MM.1S (cell line): ENCODE measurements at places on chromosomes 16 and 17.
A peak's percentile ranks its signal among the peaks of the same experiment; 100 is the strongest.

DNA sequence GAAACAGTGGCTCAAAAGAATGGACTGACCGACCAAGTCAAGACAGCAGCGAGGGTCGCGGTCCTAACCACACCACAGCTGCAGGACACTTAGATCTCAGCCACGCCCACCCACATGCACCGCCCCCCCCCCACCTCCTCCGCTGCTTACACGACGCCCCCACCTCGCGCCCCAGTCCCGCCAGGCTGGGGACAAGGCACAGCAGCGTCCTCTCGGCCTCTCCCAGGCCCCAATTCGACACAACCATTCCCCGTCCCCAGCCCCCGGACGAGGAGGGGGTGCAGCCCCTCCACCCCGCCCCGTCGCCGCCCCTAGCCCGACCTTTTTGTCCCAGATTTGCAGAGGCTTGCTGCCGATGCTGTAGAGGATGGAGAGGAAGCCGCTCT lies 477 bp downstream of the CFAP20 start:
- DNase-seq: peak; percentile 44

- DNase-seq: peak; percentile 42
Measured at GRCh38 chr17:56478836-56479447, 114.6 kb upstream of the NOG start.

- no peak for DNase-seq
Measured at GRCh38 chr17:17722081-17722905, 41.0 kb downstream of the RAI1 start.

- no peak for DNase-seq
Measured at GRCh38 chr17:43418441-43419374, 19.9 kb downstream of the ARL4D start.

DNA sequence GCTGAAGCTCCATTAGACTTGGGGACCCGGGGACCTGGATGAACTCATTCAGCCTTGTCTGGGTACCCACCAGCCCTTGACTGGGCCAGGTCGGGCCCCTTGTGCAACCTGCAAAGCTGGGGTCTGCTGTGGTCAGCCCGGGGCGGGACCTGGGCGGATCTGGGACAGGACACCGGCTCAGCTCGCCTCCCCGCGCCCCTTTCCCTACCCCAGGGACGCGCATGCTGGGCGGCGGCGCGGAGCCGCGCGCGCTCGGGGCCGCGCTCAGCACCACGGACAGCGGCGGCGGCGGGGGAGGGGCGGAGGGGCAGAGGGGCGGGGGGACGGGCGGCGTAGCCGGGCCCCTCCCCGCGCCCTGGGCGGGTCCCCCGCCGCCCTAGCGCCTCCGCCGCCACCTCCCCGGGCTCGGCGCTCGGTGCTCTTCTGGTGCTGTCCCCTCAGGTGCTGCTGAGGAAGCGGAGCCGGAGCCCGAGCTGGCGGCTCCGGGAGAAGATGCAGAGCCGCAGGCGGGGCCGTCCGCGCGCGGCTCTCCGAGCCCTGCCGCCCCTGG lies 7.4 kb downstream of the ACD start:
- DNase-seq: no peak

DNA sequence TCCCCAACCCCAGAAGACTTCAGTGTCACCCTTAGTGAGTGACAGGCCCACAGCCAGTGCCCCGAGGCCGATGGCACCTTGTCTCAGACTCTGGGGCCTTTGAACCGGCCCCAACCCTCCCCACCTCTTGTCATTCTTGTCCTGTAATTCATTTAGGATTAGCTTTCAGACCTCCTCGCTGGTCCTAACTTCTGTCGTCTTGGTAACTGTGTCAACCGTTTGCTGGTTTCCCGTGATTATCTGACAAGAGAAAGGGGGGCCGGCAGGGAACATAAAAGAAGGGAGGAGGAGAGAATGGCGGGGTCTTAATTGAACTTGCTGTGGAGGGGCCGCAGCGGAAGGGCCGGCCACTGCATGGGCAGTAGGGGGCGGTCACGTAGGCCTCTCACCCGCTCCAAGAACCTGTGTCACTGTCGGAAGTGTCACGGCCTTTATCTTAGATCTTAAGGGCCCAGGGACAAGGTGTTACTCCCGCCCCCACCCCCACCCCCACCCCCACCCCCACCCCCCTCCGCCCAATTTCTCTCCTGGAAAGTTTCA lies 46.5 kb upstream of the GSE1 start:
- no peak for DNase-seq

DNA sequence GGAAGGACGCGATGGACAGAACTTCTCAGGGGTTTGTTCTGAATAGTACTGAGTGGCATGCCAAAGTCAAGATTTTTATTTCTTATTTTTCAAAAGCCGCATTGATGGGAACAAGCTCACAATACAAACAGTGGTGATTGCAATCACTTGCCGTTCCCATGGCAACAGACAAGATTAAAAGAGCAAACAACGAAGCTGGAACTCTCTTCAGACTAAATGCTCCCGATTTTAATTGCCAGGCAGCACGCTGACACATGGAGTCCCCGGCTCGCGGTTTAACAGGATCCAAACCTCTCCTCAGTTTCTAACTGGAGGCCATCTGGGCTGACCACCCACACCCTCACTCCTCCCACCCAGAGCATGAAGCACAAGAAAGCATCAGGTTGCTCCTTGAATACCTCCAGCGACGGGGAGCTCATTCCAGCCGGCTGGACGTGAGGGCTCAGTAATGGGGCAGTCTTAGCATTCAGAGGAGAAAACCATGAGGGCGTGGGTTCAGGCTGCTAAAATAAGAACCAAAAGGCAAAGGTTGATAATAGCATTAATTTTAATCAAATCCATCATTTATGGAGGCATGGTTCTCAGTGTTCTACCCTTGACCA lies 41.5 kb downstream of the AIPL1 start:
- no peak for DNase-seq

GRCh38 chr16:77308163-77308561 lies 109.0 kb downstream of the SYCE1L start:
- DNase-seq: no peak

DNA sequence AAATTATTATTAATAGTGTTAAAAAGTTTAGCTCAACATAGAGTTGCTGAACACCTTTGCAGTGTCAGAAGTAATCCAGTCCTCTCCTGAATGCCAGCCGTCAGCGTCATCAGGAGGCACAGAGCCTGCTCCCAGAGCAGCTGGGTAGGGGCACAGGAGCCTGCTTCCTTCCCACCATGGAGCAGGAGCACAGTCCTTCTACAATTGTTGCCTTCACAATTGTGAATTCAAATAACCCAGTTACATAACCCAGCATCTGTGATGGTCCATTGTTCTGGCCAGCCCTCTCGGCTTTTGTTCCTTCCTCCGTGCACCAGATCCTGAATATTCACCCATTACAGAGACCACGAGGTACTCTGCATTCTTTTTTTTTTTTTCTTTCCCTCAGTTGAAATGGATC lies 393.9 kb upstream of the MAF start:
- no peak for DNase-seq

DNA sequence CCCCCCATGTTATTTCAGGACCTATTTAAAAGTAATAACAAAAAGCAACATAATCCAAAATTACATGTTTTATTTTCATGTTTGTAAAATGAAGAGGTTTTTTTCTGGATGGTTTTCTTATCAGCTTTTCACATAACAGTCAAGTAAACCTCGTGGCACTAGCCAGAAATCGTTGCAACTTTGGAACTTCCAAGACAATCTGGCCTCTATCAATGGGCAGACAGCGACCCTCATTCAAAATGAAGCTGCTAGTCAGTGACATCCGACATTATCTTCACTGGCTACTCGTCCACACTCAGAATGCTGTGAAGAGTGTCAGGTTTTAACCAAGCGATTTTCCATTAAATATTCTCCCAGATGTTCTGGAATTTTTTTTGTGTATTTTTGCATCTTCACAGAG lies 22.7 kb downstream of the ZNF652 start:
- DNase-seq: no peak

GRCh38 chr17:73744411-73744810 lies 100.2 kb upstream of the SDK2 start:
- no peak for DNase-seq

- peak; percentile 100 for DNase-seq
Measured at GRCh38 chr16:30429678-30430427, at the start of gene DCTPP1. Gene DCTPP1, minus strand, starts transcription at chr16:30430030. Its CDS starts 50 bp downstream, at chr16:30429980.

DNA sequence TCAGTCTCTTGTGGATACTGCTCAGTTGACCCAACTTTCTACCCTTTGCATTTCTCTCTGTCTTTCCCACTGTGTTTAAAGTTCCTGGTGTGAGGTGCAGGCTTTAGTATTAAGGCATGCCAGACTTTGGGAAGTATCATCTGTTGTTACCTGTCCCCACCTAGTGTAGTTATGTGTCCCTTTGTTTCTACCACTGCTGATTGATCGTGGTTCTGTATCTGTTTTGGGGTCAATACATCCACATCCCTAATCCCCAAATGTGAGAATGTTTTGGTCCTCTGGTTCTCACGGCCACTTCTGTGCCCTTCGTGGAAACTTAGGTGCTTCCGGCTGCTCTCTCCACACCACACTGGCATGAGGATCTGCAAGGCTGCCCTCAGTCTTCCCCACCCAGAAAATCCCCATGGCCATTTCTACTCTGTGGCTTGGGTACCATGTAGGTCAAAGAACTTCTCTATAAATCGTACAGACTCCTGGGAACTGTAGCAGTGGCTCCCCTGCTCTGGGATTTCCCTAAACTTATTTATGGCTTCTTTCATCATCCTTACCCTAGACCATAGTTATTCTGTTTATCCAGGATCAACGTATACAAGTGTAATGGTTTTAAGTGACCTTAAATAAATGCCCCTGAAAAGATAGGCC lies 443.2 kb downstream of the XYLT1 start:
- no peak for DNase-seq

DNA sequence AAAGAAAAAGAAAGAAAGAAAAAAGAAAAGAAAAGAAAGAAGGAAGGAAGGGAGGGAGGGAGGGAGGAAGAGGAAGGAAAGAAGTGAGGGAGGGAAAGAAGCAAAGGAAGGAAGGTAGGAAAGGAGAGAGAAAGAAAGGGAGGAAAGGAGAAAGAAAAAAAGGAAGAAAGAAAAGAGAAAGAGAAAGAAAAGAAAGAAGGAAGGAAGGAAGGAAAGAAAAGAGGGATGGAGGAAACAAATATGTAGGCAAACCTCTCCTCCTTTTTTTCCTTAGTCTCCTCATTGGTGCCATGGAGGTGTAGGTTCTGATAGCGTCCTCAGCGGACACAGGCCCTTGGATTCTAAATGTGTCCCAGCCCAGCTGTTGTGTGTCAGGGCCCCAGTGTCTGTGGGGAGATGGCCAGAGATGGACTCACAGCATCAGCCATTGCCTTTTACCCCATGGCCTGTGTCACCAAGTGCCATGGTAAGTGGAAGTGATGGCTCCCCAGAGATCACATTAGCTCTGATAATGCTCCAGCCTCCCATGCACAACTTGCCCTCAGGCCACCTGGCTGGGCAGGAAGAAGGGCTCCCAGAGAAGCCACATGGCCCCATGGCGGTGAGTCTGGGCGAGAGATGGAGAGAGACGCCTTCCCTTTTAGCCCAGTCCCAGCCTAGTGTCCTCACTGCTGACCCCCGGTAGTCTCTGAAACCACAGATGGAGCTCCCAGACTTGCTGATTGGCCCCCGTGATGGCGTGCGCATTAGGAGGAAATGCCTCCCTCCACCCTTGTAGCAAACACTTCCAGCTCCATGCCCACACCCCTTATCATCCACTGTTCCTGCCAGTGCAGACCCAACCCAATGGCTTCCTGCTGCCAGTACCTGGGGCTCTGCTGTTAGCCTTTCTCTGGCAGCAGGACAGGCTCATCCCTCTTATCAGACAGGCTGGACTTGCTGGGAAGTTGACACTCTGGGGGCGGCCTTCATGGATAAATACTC lies 3.7 kb upstream of the SLC6A2 start:
- DNase-seq: no peak

- DNase-seq: no peak
Measured at GRCh38 chr17:35733366-35733765, 1.9 kb downstream of the RASL10B start.

DNA sequence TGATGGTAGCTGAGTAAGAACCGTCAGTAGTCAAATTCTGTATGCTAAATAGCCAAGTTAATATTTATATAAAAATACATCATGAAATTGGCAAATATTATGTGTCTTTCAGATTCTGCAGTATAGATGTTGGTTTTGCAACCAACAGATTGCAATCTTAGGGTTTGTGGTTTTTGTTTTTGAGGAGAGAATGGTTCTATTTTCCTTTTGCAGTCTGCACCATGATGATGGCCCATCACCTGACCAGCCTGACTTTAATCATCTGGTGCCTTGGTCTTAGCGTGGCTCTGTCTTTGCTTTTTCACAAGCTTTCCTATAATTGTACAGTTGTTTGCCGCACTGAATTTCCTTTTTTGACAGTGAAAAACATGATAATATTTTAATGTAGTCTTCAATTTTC lies 50.7 kb downstream of the NUP93 start:
- peak; percentile 14 for DNase-seq

GRCh38 chr17:31580706-31581490 lies 189.4 kb downstream of the RAB11FIP4 start:
- DNase-seq: no peak

DNA sequence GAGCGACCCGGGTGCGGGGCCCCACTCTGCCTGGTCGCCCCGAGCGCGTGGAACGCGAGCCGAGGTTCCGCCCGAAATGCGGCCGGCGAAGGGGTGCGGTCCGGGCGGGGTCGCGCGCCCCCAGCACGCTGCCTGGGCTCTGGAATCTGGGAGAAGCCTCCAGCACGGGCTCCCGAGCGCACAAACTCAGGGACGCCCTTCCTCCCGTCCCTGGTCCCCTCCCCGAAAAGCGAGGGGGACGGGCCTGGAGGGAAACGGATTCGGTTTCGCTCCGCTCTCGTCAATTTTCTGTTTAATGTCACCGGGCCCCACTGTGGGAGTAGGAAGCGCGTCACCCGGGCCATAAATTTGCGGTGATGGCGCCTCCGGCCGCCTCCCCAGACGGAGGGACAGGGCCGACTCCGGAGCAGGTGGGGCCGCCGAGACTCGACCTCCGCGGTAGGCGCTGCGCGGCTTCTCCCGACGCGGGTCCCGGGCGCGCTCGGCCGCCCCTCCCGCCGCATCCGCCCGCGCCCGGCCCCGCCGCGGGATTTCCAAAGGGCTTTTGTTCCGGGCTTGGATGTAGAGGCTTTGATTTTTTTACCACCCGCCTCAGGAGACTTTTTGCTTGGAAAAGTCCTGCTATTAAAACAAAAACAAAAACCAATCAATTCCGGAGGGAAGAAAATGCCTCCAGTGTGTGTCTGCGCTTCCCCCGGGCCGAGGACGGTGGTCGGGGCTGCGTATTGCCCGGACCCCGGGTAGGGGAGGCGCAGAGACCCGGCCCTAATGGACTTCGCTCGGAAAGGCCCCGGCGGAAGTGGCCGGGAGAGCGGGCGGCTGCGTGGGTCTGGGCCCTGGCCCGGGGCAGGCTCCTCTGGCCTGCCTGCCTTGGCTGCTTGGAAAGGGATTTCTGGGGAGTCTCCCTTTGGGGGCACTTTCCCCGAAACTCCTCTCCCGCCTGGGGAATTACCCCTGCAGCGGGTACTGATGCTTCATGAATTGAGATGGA lies 7.9 kb upstream of the BAHCC1 start:
- no peak for DNase-seq

GRCh38 chr17:74677558-74678466 lies 34.9 kb downstream of the CD300LF start:
- peak; percentile 24 for DNase-seq

GRCh38 chr17:80704894-80705293 lies 160.3 kb downstream of the RPTOR start:
- DNase-seq: no peak

GRCh38 chr17:36941265-36942010 lies 4.2 kb downstream of the LHX1 start:
- DNase-seq: no peak
